Left cardiac atrium (tissue), 4 donors: ENCODE measurements at places on chromosomes 6 and 20.

DNA sequence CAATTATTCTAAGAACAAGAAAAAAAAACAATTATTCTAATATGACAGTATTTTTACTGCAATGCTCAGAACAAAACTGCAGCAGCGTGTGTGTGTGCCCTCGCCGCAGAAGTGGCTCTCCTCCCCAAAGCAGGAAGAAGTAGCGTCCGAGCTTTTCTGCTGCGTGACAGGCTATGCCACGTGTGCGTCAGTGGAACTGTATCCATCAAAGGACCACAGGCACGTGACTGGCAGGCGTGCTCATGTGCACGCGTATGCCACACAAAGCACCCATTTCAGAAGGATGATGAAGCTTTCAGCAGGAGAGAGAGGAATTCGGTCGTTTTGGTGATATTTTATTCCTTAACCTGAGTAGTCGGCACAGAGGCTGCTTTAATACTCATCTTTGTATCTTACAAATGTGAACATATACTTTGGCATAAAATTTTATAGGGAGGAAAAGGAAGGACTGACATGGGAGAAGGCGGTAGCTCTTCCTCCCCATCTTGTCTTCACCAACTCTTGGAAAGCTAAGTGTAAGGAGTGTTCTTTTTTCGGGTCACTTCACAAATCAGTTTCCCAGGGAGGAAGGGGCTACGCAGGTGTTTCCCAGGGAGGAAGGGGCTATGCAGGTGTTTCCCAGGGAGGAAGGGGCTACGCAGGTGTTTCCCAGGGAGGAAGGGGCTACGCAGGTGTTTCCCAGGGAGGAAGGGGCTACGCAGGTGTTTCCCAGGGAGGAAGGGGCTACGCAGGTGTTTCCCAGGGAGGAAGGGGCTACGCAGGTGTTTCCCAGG is 3.4 kb downstream of the TCFL5 start:
- no peak for DNase-seq

DNA sequence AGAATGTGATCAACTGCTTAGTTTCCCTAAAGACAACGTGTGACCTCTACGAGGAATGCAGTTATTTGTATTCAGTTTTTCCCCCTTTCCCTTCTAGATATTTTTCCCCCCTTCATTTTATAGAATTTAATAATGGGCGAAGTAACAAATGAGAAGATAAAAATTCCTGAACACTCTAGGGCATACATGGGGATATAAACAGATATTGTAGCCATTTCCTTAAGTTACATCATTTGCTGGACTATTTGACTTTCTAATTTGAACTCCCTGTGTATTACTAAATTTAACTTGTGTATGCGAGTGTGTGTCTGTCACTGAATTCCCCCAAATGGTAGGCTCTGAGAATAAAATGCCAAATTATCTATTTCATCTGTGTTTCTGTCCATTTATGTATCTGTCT is 99.0 kb upstream of the ZFP64 start:
- no peak for DNase-seq

GRCh38 chr6:10174056-10174455 is 240.8 kb downstream of the TFAP2A start:
- DNase-seq, result no peak

DNA sequence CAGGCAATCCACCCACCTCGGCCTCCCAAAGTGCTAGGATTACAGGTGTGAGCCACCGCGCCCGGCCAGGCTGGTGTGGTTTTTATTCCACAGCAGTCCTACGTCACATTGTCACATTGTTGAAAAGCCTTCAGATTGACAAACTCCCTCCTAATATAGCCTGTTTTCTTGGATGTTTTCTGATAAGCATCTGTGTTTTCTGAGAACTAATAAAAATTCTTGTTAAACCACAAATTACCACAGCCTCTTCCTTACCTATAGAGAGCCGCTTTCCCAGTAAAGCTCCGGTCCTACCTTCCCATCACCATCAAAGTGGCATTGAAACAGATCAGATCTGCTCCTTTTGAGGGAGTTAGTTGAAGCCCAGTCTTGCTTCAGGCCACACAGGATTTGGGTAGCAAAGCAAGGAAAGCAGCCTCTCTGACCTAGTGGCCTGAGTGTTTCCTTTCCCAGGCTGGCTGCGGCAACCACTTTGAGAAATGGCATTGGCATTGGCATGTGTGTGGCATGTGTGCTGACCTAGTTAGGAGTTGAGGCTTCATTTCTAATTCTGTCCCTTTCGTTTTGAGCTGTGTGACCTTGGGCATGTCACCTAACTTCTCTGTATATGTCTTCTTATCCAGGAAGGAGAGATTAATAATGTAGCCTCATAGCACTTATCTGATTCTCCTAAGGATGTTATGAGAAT is 1.7 kb upstream of the PKIG start:
- DNase-seq, result no peak

- peak; percentile 37 for DNase-seq
These were observed 78.3 kb downstream of the CD109 start for GRCh38 chr6:73774311-73774774.

DNA sequence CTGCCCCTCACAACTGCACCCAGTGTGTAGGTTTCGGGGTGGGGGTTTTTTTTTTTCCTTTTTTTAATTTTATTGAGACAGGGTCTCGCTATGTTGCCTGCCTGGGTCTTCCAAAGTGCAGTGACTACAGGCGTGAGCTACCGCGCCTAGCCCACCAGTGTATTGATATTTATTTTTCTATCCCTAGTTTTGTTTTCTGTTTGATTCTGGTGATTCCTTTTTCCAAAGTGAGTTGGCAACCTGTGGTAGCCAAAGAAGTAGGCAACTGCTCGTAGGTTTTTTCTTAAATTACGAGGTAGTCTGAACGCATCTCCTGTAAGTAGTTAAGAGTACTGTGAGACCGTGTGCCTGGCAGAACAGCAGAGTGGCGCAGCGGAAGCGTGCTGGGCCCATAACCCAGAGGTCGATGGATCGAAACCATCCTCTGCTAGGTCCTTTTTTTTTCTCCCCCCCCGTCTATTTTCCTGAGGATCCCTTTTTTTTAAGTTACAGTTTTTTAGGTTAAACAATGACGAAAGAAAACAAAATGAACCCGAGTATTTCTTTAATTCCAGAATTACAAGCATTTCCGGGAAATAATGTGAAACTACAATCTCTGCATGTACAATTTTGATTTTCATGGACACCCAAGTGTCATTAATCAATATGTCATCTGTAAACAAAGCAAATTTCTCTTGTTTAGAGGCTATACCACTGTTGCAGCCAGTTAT is 78.7 kb upstream of the BTN3A2 start:
- no peak for DNase-seq

GRCh38 chr6:53771785-53772624 is 22.8 kb upstream of the LRRC1 start:
- DNase-seq, result no peak

DNA sequence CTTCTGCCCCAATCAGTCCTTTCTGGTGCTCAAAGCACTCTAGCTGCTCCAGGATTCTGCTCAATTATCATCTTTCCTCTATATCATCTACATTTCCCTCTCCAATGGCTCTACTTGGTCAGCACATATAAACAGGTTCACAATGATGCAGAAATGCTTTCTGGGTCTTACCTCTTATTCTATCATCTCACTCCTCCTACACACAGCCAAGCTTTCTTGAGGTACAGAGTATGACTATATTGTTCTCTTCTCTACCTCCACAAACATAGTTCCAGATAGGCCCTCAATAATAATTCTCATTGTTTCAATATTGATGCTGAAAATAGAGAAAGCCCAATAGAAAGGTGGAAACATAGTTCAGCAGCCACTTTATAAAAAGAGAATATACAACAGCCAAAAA is 48.2 kb downstream of the HIVEP2 start:
- no peak for DNase-seq

DNA sequence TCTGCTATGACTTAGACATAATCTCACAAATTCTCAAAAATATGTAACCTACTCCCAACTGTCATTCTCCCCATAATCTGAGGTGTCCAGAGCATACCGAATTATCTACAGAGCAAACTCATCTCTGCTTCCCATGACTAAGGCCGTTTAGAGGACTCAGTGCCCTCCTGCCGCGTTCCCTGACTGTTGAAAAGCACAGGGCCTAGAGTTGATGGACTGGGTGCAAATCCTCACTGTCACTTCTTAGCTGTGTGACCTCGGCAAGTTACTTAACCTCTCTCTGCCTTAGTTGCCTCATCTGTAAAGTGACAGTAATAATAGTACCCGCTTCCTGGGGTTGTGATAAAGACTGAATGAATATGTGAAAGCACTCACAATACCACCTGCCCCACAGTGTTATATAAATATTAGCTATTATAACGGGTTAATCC is 4.7 kb upstream of the TUBB2A start:
- DNase-seq, result no peak

DNA sequence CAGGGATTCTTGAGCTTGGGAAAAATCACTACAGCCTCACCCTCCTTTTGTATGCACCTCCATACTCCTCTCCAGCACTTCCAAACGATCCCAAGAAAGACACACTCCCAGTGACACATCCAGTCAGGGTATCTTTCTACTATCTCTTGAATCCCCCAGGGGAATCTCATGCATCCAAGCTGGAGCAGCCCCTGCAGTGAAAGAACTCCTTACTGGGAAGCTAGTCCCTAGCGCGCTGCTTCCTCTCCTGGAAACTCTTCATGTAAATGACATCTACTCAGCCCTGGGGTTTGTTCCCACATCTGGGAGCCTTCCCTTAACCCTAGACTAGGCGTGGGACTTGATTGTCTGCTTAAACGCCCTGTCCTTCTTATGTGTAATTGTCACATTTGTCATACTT is 329.1 kb upstream of the QKI start:
- DNase-seq, result no peak

- peak; percentile 72 for DNase-seq
These were observed 591 bp downstream of the IBTK start for GRCh38 chr6:82246802-82247504.

- DNase-seq, result no peak
These were observed 128.0 kb upstream of the GGTLC1 start for GRCh38 chr20:24116611-24117010.

- peak; percentile 97 for DNase-seq
These were observed at the start of gene FAM135A for GRCh38 chr6:70413114-70413991. Gene FAM135A (plus strand): TSS chr6:70413508. CDS start chr6:70428343, 14,835 bp downstream.

DNA sequence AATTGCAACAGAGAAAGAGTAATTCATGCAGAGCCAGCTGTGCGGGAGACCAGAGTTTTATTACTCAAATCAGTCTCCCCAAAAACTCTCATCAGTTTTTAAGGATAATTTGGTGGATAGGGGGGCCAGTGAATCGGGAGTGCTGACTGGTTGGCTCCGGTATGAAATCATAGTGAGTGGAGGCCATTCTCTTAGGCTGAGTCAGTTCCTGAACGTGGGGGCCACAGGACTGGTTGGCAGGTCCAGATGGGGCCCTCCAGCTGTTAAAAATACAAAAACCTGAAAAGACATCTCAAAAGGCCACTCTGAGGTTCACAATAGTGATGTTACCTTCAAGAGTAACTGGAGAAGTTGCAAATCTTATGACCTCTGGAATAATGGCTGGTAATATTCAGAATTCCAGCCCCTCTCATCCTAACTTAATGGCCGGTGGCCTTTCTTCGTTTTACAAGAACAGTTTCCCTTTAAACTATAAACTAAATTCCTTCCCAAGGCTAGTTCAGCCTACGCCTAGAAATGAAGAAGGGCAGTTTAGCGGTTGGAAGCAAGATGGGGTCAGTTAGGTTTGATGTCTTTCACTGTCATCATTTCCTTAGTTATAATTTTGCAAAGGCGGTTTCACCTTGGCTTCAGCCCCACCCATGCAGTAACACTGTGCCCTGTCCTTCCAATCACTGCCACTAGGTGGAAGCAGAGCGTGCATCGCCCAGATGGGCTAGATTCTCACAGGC is 6.8 kb upstream of the MICA start:
- peak; percentile 81 for DNase-seq

GRCh38 chr6:20058912-20059311 is 153.4 kb downstream of the MBOAT1 start:
- no peak for DNase-seq

- no peak for DNase-seq
These were observed 849.5 kb downstream of the MAFB start for GRCh38 chr20:39839399-39840119.
